ENCODE measurements at places on chromosomes 6 and 20.

GRCh38 chr6:150004101-150004782, 21.1 kb downstream of the RAET1L start:
- DNase-seq: peak; percentile 66

DNA sequence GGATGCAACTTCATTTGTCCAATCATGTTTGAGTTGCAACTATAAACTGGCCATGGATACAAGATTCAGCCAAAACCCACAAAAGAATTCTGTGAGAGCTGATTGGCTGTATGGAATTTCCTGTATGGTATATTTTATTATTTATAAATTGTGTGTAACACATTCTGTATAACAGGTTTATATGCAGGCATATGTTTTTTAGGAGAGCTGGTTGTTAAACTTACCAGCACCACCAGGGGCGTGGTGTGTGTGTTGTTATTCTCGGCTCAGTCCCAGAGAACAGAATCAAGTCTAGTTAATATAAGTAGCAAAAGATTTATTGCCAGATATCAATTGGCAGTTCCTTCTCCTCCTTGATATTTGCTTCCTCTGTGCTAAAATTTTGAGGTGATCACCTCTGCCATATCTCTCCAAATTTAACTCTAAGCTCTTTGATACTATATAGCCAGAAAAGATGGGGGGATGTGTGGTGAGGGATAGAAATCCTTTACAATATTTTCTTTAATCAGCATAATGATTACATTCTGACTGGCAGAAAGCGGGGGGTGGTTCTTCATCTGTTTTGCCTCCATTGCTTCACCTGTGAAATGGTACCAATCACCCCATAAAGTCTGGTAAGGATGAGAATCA, 22.9 kb downstream of the CNBD2 start:
- no peak for DNase-seq

DNA sequence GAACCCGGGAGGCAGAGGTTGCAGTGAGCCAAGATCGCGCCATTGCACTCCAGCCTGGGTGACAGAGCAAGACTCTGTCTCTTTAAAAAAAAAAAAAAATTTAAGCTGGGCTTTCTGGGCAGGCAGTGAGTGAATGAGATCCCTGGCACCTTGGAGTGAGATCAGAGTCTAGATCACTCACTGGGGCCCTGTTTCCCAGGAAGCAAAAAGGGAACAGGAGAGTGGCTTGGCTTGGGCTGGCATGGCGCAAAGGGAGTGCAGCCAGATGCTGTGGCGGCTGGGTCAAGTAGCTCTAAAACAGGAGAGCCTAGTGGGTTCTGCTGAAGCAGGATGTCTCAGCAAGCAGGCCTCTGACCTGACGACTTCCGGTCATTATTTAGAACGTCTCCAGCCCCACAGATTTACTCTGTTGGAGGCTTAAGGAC, 10.4 kb downstream of the PLCG1 start:
- no peak for DNase-seq

DNA sequence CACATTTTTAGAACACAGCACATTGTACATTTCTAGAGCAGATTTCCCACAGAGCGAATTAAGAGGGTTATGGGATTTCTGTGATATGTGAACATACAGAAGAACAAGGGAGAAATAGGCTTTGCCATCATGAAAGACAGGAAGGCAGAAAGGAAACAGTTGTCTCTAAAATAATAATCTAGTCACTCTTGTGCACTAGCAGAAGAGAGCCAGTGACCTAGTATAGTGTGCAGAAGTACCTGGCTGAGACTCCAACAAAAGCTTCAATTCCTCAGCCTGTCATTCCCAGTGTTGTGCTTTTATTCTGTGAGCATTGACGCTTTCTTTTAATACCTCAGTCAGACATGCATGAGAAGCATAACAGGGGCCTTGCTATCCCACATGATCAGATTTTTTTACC, 17.8 kb upstream of the DCBLD1 start:
- DNase-seq: no peak

DNA sequence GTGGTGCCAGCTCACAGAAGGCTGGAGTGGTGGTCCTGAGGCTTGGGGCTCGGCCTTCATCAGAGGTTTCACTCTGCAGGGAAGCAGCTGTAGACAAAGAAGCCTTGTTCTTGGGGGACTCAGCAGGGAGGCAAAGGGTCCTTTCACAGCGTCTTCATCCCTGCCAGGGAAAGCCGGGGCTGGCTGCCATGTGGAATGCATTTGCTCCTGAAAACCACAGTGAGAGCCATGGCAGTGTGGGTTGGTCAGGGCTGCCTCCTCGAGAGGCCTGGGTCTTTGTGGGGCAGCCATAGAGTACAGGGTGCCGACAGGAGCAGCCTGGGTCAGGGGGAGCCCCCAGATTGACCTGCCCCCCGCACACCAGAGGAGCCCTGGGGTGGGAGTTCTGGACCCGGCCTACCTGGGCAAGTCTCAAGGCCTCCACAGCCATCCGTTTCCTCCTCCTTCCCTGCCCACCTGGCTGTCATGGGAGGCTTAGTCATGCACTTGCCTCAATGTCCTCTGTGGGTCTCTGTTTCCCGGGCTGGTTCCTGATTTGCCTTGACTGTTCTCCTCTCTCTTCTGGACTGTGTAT, 144.0 kb downstream of the CDC5L start:
- no peak for DNase-seq

DNA sequence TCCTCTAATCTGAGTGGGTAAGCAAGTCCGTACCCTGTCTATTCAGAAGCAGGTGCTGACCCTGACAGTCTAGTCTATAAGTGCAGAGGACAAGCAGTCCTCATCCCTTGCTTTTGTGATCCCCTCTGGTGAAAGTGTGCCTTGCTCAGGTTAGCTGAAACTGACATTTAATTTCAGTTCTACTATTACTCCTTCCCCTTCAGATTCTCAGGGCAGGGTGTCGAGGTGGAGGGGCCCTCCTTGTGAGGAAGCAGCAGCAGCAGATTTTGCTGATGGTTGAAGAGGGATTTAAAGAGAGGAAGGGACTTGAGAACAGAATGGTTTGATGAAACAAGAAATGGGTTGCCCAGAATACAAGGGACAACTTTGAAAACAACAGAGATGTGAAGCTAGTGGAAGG, 309.3 kb downstream of the CLIC5 start:
- DNase-seq: no peak

- no peak for DNase-seq
Observed at GRCh38 chr6:43768506-43768860, 1.5 kb upstream of the VEGFA start.

GRCh38 chr6:122832459-122832858, 43.4 kb downstream of the SMPDL3A start:
- no peak for DNase-seq

- no peak for DNase-seq
Observed at GRCh38 chr6:33880766-33881165, 77.0 kb upstream of the MLN start.

DNA sequence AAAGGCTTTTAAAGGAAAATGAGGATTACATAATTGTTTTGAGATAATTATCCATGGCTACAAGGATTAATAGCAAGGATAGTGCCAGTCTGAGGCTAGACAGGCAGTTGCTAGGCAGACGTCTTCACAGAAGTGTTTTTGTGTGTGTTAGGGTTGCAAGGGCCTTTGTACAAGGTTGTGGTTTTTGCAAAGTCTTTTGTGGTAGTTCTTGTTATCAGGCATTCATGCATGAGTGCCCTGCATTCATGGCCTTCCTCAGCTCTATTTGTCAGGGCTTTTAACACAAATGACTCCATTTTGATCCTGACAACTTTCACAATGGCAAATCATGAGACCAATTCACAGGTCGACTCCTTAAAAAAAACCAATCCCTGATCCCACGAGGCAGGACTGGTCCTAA, 68.1 kb upstream of the TXNDC5 start:
- DNase-seq: no peak

DNA sequence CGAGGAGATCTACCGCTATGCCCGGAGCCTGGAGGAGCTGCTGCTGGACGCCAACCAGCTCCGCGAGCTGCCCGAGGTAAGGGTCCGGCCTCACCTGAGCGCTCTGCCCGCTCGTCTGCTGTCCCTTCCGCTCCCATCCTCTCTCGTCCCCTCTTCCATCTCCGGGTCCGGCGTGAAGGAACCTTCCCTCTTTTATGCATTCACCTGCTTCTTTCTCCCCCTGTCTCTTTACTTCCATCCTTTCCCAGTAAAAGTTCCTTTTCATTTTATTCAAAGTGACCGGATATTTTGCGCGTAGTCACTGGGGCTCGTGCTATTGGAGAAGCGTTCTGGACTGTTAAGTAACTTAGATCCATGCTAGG, 516 bp downstream of the LRRC1 start:
- DNase-seq: no peak

GRCh38 chr6:114713690-114714089, 370.9 kb upstream of the HS3ST5 start:
- DNase-seq: no peak

- DNase-seq: no peak
Observed at GRCh38 chr6:83574783-83575182, 62.4 kb downstream of the PRSS35 start.

GRCh38 chr6:134574491-134574890, 256.6 kb upstream of the SGK1 start:
- DNase-seq: no peak

- DNase-seq: no peak
Observed at GRCh38 chr20:63108247-63108646, 101.5 kb upstream of the BHLHE23 start.

GRCh38 chr6:39317256-39317655, 3.0 kb upstream of the KCNK17 start:
- DNase-seq: no peak

- no peak for DNase-seq
Observed at GRCh38 chr6:21692721-21693120, 99.2 kb downstream of the SOX4 start.

DNA sequence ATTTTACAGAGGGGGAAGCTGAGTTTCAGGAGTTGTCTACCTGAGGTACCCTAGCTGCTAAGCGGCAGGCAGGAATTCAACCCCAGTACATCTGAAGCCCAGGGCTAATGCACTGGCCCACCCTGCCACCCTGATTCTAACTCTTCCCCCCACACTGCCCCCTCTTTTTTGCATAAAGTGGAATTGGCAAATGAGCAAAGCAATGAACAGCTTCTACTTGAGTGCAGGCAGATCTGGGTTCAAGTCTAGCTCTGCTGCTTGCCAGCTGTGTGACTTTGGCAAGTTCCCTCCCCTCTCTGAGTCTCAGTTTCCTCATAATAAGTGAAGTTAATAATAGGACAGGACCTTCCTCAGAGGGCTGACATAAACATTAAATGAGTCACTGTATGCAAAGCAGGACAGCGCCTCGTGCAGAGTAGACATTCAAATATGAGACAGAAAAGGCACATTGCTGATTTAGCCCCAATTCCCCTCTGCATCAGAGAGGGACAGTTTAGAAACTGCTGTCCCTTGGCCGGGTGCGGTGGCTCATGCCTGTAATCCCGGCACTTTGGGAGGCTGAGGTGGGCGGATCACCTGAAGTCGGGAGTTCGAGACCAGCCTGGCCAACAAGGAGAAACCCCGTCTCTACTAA, 4.7 kb downstream of the ADA start:
- DNase-seq: peak; percentile 77

DNA sequence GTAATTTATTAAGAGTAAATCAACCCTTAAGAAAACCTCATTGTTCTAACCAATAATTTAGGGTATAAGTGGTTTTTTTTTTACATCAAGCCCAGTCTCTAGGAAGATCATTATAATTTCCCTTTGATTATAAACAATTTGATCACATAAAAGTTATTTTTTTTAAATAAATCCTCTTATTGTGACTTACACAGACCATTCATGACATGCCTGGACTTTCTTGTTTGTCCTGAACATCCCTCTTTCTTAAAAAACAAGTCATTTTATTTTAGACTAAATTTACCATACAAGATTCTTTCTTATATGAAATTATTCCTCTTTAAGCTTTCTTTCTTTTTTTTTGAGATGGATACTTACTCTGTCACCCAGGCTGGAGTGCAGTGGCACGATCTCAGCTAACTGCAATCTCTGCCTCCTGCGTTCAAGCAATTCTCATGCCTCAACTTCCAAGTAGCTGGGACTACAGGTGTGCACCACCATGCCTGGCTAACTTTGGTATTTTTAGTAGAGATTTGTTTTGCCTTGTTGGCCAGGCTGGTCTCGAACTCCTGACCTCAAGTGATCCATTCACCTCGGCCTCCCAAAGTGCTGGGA, 53.6 kb upstream of the AGPAT4 start:
- no peak for DNase-seq

DNA sequence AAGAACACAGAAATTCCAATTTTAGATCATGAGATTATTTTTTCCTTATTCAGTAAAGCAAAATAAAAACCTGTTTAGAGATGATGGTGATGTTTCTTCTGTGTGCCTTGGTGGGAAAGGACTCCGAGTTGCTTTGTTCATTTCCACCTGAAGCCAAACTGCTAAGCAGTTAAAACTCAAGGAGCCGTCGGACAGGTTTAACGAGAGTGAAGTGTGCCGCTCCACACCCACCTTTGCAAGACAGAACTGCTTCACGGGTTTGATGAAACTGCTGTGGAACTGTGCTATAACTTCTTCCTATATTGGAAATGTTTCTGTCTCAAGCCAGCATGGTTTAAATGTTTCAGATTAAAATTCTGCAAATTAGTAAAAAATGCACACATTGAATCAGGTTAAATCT, 9.2 kb upstream of the DSP start:
- no peak for DNase-seq

DNA sequence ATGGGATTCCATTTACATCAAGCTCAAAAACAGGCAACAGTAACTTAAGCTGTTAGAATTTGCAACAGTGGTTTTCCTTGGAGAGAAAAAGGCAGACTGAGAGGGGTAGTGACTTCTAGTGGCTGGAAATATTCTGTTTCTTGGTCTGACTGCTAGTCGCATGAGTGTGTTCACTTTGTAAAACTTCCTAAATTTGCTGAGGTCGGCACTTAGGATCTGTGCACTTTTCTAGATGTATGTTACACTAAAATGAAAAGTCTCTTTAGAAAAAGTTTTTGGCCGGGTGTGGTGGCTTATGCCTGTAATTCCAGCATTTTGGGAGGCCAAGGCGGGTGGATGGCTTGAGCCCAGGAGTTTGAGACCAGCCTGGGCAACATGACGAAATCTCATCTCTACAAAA, 18.7 kb downstream of the OVOL2 start:
- no peak for DNase-seq

GRCh38 chr6:32293695-32294094, 69.8 kb upstream of the NOTCH4 start:
- DNase-seq: no peak

DNA sequence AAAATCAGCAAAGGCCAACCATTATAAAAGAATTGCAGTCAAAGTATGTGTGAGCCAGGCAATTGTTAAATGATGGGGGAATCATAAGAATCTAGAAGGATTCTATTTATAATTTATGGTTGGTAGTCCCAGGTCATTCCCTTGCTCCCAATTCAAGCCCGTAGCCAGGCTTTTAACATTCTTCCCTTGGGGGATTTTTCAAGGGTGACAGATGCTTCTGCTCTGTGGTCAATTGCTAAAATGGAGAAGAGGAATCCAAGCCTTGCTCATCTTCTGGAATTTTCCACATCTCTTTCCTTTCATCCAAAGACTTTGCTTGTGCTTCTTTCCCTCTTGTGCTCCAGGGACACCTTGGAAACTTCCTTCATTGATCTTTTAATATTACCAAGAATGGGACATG, 18.0 kb upstream of the BCAS1 start:
- DNase-seq: no peak

GRCh38 chr20:24567508-24567907, 98.1 kb downstream of the SYNDIG1 start:
- no peak for DNase-seq
